ENCODE measurements at places on chromosomes 4 and X.

DNA sequence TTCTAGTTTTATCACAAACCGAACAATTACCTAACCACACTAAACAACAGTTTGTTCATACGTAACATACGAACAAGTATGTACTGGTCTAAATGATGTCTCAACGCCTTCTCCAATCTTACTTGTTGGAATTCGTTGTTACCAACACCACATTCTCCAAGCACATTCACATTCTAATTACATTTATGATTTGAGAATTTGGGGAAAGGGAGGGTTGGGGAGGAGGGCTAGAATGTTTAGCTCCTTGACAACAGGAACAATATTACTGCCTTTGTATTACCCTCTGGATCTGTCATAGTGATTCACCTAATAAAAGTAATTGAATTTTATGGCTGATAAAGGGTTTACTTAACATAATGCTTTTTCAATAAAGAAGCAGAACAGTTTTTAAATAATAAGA, 24.4 kb downstream of the LCORL start:
- no peak for DNase-seq

- no peak for DNase-seq
Observed at GRCh38 chrX:24399550-24399949, 39.1 kb downstream of the SUPT20HL1 start.

GRCh38 chrX:30156880-30157560, 58.3 kb upstream of the MAGEB2 start:
- no peak for DNase-seq

DNA sequence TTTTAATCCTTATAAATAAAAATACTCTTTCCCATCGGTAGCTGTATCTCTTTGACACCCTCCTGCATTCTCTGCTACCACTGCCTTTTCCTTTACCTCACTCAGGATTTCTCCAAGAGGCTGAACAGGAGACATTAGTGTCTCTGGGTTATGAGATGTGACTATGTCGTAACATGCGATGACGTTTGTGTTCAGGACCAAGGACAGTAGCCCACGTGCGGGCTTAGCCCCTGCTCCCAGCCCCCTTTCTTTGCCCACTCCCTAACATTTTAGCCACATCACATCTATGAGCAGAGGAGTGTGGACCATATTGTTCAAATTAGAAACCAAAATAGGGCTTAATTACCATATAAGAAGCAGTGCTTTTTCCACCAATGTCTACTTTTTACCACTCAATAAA, 369.3 kb downstream of the FBXW7 start:
- DNase-seq: no peak

- DNase-seq: no peak
Observed at GRCh38 chrX:119684916-119685224, 8.1 kb downstream of the SEPTIN6 start.

GRCh38 chr4:84908876-84909275, 57.6 kb downstream of the WDFY3 start:
- DNase-seq: no peak

DNA sequence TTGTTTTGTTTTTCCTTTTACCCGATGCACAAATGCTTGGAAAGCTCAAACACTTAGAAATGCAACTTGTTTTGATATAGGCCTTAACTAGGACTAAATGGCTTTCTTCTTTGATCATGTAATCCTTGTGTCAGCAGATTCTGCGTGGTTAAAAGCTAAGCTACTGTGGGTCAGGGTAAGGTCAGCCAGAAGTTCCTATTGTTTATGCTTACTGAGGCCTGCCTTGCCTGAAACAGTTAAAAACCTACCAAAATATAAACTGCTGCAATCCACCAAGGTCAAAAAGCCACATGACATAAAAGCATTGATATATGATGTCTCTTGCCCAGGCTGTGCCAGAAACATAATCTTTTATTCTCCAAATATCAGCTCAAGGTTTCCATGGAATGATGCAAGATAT, 223.4 kb downstream of the FAM47B start:
- DNase-seq: no peak

GRCh38 chr4:78534286-78534955, 17.1 kb upstream of the ANXA3 start:
- DNase-seq: no peak

DNA sequence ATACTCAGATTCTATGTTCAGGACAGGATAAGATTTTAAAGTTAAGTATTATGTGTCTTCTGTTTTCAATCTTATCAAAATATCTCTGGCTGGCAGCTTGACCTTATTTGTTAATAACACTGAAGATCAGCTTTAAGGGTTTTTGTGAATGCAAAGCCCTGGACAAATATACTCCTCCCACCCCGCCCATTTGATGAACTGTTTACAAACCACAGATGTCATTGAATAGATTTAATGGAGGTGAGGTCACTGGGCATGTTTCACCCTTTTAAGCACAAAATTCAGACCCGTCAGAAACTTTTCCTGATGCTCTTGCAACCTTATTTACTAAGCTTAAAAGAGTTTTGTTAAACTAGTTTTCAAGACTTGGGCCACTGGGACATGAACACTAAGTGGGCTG, 10.1 kb upstream of the CXCL8 start:
- DNase-seq: no peak

DNA sequence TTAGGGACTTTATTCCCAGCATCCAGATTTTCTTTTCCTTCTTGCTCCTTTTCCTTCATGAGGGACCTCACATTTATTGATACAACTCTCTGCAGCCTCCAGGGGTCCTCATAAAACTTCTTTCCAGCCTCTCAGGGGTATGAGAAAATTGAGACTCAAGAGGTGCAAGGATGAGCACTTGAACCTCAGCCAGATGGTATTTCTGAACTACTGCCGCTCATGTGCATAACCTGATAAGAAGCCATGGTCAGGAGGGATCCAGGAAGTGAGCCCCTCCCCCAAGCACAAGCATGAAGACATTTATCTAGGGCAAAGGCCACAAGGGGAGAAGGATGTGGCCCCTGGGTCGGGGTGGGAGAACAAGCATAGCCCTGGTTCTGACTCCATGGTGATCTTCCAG, 73.3 kb downstream of the TSPAN7 start:
- no peak for DNase-seq

DNA sequence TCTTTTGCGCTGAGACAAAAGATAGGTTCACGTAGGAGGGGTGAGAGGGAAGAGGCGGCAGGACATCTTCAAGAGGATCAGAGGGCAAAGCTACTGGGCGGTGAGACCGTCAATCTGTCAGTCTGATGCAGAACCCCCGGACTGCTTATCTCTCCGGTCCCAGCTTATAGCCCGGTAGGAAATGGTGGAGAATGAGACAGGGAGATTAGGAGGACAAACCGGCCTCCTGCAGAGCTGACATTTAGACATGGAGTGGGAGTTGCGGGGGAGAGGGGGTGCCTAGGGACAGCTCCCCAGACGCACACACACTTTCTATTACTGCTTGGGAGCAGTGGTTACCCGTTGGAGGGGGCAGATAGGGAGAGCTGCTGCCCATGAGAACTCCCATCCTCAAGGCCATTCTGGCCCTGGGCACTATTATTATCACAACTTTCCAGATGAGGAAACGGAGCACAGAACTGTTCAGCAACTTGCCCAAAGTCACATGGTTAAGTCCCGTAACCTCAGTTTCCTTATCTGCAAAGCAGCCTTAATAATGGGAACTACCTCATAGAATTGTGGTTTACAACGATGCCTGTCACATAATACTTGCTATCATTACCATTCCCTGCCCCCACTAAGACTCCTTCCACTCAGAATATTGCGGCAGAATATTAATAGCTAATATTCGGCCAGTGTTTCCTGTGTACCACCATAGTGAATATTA, 1.1 kb upstream of the HDAC6 start:
- DNase-seq: no peak

GRCh38 chr4:146333187-146333894, 119.0 kb downstream of the REELD1 start:
- no peak for DNase-seq

- no peak for DNase-seq
Observed at GRCh38 chr4:140718241-140718952, 37.8 kb downstream of the TBC1D9 start.

GRCh38 chr4:40601641-40602040, 28.0 kb downstream of the RBM47 start:
- no peak for DNase-seq

GRCh38 chr4:86848136-86848535, 1.0 kb downstream of the SLC10A6 start:
- no peak for DNase-seq

DNA sequence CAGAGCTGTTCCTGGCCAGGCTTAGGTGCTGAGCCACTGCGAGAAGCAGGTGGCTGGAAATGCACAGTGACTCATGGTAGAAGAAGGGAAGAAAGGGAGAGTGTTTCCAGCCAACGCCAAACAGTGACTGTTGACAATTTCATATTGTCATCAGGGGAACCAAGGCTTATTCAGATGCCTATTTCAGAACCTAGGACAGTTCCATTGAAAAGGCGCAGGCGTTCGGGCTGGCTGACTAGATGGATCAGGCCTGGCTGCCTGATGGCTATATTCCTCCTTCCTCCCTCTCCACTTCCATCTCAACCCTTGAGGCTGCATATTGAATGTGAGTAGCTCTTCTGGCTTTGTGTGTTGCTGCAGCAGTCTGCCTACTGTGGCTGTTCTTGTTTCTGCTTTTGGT, 73.0 kb upstream of the FRMPD4 start:
- no peak for DNase-seq
